ENCODE measurements at places on chromosomes 1 and 21.

GRCh38 chr1:26730695-26731094 lies 34.9 kb downstream of the ARID1A start:
- no peak for DNase-seq

GRCh38 chr1:108691128-108691941 lies 775 bp upstream of the PRPF38B start:
- DNase-seq: no peak

DNA sequence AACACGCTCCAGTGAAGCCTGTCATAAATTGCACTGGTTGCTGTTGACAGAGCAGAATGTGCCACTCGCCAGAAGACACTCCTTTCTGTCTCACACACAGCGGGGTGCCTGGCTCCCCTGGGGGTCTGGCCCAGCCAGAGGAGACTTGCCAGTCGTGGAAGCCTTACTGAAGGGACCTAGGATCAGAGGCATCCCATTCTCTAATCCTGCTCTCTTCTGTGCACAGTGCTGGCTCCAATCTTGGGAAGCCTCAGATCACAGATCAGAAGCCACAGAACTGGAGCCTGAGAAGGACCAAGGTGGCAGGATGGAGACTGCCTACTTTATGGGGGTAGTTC lies 1.4 kb downstream of the SLC9A1 start:
- DNase-seq: no peak

DNA sequence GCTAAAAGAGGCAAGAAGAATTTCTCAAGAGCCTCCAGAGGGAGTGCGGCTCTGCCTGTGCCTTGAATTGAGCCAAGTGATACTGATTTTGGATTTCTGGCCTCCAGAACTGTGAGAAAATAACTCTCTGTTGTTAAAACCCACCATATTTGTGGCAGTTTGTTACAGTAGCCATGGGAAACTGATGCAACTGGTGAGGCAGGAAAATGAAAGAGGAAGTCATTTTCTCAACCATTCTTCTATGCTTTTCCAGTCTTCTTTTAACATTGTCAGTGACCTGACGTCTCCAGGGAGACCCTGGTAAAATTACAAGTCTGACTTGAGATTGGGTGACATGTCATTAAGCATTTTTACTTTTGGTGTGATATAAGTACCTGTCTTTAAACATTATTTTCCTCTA lies 5.8 kb downstream of the OR6P1 start:
- no peak for DNase-seq

DNA sequence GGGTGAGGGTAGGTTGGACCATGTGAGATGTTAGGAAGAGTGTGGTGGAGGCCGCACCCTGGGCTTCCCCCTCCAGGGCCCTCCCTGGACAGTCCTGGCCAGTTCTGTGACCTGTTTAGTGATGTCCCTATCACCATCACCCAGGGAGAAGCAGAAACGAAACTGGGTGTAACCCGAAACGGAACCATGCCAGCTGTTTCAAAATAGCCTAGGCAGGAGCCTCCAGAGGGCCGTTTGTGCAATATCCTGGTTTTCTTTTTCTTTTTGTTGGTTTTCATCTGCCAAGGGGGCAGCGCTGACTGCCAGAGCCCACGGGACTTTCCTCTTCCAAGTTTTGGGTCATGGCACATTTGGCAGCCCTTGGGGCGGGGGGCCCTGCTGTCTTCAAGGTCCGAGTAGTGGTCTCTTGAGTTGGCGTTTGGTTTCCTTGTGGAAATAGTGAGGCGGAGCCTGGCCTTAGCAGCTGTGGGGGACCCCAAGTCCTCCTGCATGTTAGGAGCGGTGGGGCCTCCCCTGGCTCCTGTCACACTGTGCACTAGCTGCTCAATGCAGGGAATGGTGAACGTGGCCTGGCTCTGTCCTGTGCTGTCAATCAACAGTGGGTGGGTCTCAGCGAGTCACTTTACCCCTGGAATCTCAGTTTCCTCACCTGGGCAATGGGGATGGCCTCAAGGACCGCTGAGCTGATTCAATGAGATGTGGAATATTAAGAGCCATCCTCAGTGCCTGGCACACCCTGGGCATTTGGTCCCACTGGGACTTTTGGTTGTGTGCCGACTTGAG lies 90.7 kb downstream of the ARHGEF10L start:
- DNase-seq: no peak

- no peak for DNase-seq
Observed at GRCh38 chr1:11957897-11958296, 22.3 kb upstream of the MFN2 start.

- DNase-seq: no peak
Observed at GRCh38 chr1:86567341-86567740, 20.5 kb downstream of the CLCA4 start.

DNA sequence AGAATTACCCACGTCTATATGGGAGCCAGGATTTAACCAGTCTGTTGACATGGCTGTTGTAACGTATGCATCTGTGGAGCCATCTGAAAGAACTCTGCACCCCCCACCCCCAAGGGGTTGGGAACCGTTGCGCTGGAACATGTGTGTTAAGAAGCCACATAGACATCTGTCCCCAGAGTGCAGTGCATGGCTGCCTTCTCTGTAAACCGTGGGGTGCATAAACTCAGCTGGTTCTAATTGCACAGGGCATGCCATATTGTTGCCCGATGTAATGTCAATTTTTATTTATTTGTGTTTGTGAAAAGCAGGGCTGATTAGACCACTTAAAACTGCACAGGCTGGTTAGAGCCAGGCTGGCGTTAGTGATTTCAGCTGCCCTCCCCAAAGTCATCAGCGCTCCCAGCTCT lies 70.1 kb upstream of the ROR1 start:
- DNase-seq: no peak

DNA sequence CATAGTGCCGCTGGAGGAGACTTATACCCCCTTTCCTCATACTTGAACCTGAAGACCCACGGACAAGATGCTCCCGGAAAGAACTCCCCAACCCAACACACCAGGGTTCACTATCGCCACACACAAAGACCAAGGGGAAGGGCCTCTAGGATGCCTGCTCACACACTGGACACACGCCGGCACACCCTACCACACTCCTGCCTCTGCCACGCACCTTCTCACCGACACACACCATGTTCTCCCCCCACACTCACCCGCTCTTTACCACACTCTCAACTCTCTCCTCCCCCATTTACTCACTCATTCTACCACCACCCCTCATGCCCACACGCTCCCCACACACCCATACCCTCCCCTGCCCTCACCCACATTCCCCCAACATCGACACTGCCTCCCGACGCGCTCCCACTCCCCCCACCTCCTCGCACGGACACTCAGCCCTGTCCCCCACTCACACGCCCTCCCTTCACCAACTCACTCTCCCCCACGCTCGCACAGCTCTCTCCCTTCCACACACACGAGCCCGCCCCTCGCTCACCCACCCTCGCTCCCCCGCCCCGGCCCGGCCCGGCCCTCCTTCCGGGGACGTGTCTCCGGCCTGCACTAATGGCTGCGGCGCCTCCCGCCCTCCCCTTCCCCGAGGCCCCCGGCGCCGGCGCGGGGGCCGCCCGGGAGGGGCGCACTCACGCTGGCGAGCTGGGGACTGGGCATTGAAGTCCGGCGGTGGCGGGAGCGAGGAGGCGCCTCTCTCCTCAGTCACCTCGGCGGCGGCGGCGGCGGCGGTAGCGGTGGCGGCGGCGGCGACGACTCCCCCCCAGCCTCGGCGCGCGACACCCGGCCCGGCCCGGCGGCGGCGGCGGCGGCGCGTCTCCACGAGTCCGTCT lies 626 bp downstream of the PTP4A2 start:
- no peak for DNase-seq

GRCh38 chr1:17789926-17790325 lies 34.8 kb downstream of the ACTL8 start:
- no peak for DNase-seq

All from fibroblast of skin of left quadriceps (primary cell).